ENCODE measurements at places on chromosomes 5 and 9. TPM values are rescaled to one million over a fixed set of nuclear protein-coding genes. Genes with fewer than 3 reads are reported as not detected.
A peak's percentile ranks its signal among the peaks of the same experiment; 100 is the strongest.

GRCh38 chr5:79093762-79094161, 17.8 kb upstream of the BHMT start:
- no peak overlapping the region for H3K27ac ChIP-seq
- no peak overlapping the region for H3K4me3 ChIP-seq
- H3K27me3 ChIP-seq: peaks cover 6% of the 10 kb centered on the region
- no peak for DNase-seq

GRCh38 chr5:93107805-93108520, 473.1 kb downstream of the NR2F1-AS1 start:
- no peaks in the 10 kb centered on the region for H3K4me1 ChIP-seq
- no peak overlapping the region for H3K4me3 ChIP-seq
- peaks cover 2% of the 10 kb centered on the region for H3K27me3 ChIP-seq
- no peaks in the 10 kb centered on the region for H3K36me3 ChIP-seq
- no peak for DNase-seq

GRCh38 chr5:178454821-178455479, 135.2 kb downstream of the COL23A1 start:
- no peak overlapping the region for H3K27ac ChIP-seq
- H3K4me1 ChIP-seq: no peaks in the 10 kb centered on the region
- H3K36me3 ChIP-seq: no peaks in the 10 kb centered on the region
- no peak for DNase-seq
- no peaks in the 10 kb centered on the region for H3K27me3 ChIP-seq

GRCh38 chr9:35432076-35432475, 57.8 kb upstream of the RUSC2 start:
- peaks cover 12% of the 10 kb centered on the region for H3K36me3 ChIP-seq
- no peaks in the 10 kb centered on the region for H3K4me1 ChIP-seq
- H3K4me3 ChIP-seq: no peak overlapping the region
- DNase-seq: no peak

- peak within 1 kb of the TSS; percentile 76 for H3K4me3 ChIP-seq
- H3K4me1 ChIP-seq: peaks cover 65% of the 10 kb centered on the region
- no peak within 1 kb of the TSS for H3K27ac ChIP-seq
- peaks cover 8% of the 10 kb centered on the region for H3K36me3 ChIP-seq
- no peak for DNase-seq
- H3K27me3 ChIP-seq: peaks cover 91% of the 10 kb centered on the region
These were observed at the start of gene PAX5 for GRCh38 chr9:37033682-37034304. TSS of gene PAX5 (minus strand) at chr9:37034268. CDS start at chr9:37034031, 237 bp downstream.

PLAA gene
- 25.1 TPM for total RNA-seq

PCDHGA11 gene
- 0.10 TPM for total RNA-seq

GRCh38 chr5:174288439-174288838, 242.9 kb downstream of the NSG2 start:
- DNase-seq: no peak
- no peaks in the 10 kb centered on the region for H3K36me3 ChIP-seq
- no peak overlapping the region for H3K4me3 ChIP-seq
- H3K4me1 ChIP-seq: no peaks in the 10 kb centered on the region
- no peak overlapping the region for H3K27ac ChIP-seq

GRCh38 chr5:50653946-50654345, 12.5 kb upstream of the PARP8 start:
- no peaks in the 10 kb centered on the region for H3K36me3 ChIP-seq
- no peak for DNase-seq
- H3K4me3 ChIP-seq: peak overlapping the region; percentile 58

IPPK gene
- total RNA-seq: 8.6 TPM

GAPVD1 gene
- total RNA-seq: 77.6 TPM

Data from naive thymus-derived CD8-positive, alpha-beta T cell (primary cell).